Activated T-helper 1 cell treated with anti-CD3 and anti-CD28 coated beads, Interleukin-2, amount 50 U/mL, for 16 hours (primary cell): ENCODE measurements at places on chromosomes 12 and 14.

GRCh38 chr12:104180374-104180773, 35.2 kb upstream of the TXNRD1 start:
- DNase-seq: no peak

DNA sequence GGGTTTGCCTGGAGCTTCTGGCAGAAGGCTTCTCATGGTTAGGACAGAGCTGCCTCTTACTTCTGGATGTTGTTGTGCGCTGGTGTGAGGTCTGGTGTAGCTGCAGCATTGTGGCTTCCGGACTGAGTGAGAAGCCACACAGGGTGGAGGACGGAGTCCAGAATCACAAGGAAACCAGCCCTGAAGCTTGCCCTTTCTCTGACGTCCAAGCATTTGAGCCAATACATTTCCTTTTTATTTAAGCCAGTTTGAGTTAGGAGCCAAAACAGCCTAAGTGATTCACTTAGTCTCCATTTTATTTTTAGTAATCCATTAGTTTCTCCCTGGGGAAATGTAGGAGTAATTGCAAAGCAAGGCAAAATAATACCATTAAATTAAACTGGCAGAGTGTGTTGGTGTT, 402.4 kb upstream of the RGS6 start:
- DNase-seq: no peak

DNA sequence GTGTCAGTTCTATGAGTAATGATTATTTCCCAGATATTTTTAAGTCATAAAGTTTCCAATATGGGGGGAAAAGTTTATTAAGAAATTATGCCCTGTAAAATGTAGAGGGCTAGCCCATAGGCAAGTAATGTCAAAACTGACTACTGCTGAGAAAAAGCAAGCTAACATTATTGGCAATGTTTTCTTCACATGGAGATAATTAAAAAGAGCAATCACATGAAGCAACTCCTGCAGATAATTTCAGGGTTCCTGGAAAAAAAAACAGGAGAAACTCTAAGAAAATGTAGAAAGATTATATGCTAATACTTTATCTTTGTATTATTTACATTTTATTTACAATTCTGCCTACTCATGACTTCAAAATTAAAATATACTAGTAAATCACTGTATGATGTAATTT, 39.8 kb downstream of the PPP1R12A start:
- no peak for DNase-seq

DNA sequence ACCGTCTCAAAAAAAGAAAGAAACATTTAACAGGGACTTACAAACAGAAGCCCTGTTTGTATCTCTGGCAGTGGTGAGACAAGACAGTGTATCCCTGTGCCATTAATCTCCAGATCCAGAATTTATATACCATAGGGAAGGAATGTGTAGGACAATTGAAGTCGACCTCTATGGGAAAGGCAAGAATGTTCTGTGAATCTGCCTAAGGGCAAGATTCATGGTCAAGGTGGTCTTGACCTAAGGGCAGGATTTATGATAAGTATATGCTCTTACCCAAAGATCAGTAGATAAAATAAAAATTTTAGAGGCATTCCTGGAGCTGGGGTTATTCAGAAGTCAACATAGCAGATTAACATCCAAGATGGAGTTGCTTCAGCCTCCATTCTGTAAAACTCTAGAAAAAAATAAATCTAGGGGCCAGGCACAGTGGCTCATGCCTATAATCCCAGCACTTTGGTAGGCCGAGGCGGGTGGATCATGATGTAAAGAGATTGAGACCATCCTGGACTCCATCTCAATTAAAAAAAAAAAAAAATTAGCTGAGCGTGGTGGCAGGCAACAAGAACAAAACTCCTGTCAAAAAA, 21.0 kb upstream of the SP1 start:
- no peak for DNase-seq

- no peak for DNase-seq
Measured at GRCh38 chr12:42957136-42957535, 367.6 kb upstream of the PRICKLE1 start.
